ENCODE measurements at places on chromosomes 5 and 9. TPM values are rescaled to one million over a fixed set of nuclear protein-coding genes. Genes with fewer than 3 reads are reported as not detected.

Gene MEIKIN
- total RNA-seq: not detected

- H3K4me3 ChIP-seq: no peak overlapping the region
- H3K27ac ChIP-seq: no peak overlapping the region
- no peaks in the 10 kb centered on the region for H3K27me3 ChIP-seq
Measured at GRCh38 chr9:33177086-33177485, 9.9 kb upstream of the B4GALT1 start.

GRCh38 chr9:129494113-129494789, 126.7 kb downstream of the C9orf50 start:
- peaks cover 59% of the 10 kb centered on the region for H3K4me1 ChIP-seq
- DNase-seq: no peak
- H3K4me3 ChIP-seq: peak overlapping the region; percentile 71
- H3K27ac ChIP-seq: peak overlapping the region; percentile 91
- H3K27me3 ChIP-seq: no peaks in the 10 kb centered on the region
- H3K36me3 ChIP-seq: peaks cover 9% of the 10 kb centered on the region

- H3K4me1 ChIP-seq: no peaks in the 10 kb centered on the region
- H3K27ac ChIP-seq: no peak overlapping the region
- peaks cover 13% of the 10 kb centered on the region for H3K36me3 ChIP-seq
- no peaks in the 10 kb centered on the region for H3K27me3 ChIP-seq
Measured at GRCh38 chr9:5652821-5653220, 23.9 kb downstream of the RIC1 start.

DNA sequence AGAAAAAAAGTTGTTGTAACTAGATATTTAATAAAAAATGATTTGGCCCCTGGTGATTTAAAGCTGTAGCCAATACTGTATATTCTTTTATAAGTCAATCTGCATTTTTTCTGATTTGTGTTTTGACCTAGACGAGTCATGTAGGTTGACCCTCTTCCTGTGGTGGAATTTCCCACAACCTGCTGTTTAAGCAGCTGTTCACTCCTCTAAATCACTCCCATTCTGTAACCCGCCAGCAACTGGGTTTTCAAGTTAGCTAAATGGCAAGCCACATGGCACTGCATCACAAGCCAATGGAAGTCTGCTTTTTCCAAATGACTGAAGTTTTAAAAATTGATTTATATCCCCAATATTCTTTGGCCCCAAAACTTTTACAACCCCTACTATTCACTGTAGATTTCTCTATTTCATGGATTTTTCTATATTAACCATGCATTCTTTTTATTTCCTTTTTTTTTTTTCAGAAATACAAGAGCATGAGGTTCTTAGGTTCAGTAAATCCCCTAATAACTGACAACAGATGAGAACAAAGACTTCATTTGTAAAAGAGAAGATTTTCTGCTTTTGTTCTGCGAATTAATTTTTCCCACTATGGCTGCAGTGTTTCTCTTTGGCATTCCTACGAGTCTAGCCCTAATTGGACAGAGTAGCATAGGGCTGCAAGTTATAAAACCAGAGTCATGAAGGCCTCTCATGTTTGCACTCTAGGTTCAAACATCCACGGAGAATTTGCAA, 184.5 kb upstream of the TLE4 start:
- H3K27ac ChIP-seq: no peak overlapping the region
- no peaks in the 10 kb centered on the region for H3K27me3 ChIP-seq
- no peaks in the 10 kb centered on the region for H3K36me3 ChIP-seq

- no peaks in the 10 kb centered on the region for H3K36me3 ChIP-seq
- no peaks in the 10 kb centered on the region for H3K4me1 ChIP-seq
- DNase-seq: no peak
- no peak overlapping the region for H3K4me3 ChIP-seq
- H3K27ac ChIP-seq: no peak overlapping the region
- no peaks in the 10 kb centered on the region for H3K27me3 ChIP-seq
Measured at GRCh38 chr5:137778772-137779564, 24.8 kb upstream of the HNRNPA0 start.

GRCh38 chr9:131618071-131618479, 72.8 kb downstream of the PRRT1B start:
- no peak for DNase-seq
- no peak overlapping the region for H3K27ac ChIP-seq
- H3K36me3 ChIP-seq: peaks cover 97% of the 10 kb centered on the region
- H3K27me3 ChIP-seq: no peaks in the 10 kb centered on the region
- no peak overlapping the region for H3K4me3 ChIP-seq

- no peak overlapping the region for H3K4me3 ChIP-seq
- no peak overlapping the region for H3K27ac ChIP-seq
- no peaks in the 10 kb centered on the region for H3K4me1 ChIP-seq
Measured at GRCh38 chr5:89584339-89584956, 701.5 kb upstream of the MEF2C start.

GRCh38 chr5:177443144-177443983, 3.2 kb upstream of the PRR7 start:
- H3K27ac ChIP-seq: no peak overlapping the region
- peak; percentile 61 for DNase-seq
- peaks cover 22% of the 10 kb centered on the region for H3K4me1 ChIP-seq
- H3K36me3 ChIP-seq: peaks cover 28% of the 10 kb centered on the region
- H3K27me3 ChIP-seq: peaks cover 8% of the 10 kb centered on the region

GRCh38 chr5:147547730-147548129, 37.9 kb upstream of the DPYSL3 start:
- H3K4me1 ChIP-seq: no peaks in the 10 kb centered on the region
- no peaks in the 10 kb centered on the region for H3K27me3 ChIP-seq
- DNase-seq: no peak
- H3K27ac ChIP-seq: no peak overlapping the region
- no peak overlapping the region for H3K4me3 ChIP-seq
- no peaks in the 10 kb centered on the region for H3K36me3 ChIP-seq

Gene HARS1
- total RNA-seq: 46.9 TPM

DNA sequence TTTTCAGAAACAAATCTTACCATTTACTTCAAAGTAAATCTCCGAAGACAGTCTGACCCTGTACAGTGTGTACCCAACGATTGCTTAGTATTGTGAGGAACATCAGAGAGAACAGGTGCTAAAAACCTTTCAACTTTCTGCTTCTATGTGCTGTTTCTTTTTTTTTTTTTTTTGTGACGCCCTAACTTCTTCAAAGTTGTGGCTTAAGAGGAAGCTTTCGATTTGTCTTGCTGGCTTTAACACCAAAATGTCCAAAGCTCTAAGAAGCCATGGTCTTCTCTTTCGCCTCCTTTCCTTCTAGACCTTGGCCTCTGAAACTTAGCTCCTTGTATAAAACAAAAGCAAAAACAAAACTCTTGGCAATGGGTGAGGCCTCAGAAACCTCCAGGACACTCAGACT, 1.2 kb downstream of the TNFSF8 start:
- peak overlapping the region; percentile 42 for H3K4me3 ChIP-seq

- H3K36me3 ChIP-seq: no peaks in the 10 kb centered on the region
- DNase-seq: no peak
- H3K4me1 ChIP-seq: no peaks in the 10 kb centered on the region
Measured at GRCh38 chr9:109192732-109193361, 25.8 kb upstream of the FRRS1L start.

DNA sequence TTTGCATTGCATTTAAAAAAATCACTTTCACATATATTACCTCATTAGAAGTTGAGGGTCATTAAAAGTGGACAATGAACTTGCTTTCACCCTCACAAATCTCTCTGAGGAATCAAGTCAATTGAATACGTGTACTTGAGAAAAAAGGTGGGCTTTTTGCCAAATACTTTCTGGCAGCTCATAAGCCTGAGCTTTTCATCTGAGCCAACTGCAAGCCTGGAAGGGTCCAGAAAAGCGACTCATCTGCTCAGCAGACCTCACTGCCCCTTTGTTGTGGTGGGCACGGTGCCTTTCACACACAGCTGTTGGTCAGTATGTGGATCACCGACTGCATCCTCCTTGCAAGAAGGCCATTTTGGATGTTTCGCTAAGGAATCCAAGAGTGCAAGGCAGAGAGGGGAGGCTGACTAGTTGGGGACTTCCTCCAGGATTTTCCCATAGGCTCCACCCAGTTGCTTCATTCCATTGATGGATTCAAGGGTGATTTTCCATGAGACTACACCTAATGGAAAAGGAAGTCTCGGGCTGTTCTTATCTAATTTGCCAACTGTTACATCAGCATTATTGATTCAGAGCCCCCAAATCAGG, 564.7 kb downstream of the PDE4D start:
- no peaks in the 10 kb centered on the region for H3K4me1 ChIP-seq
- no peak for DNase-seq
- H3K4me3 ChIP-seq: no peak overlapping the region
- H3K36me3 ChIP-seq: no peaks in the 10 kb centered on the region
- no peaks in the 10 kb centered on the region for H3K27me3 ChIP-seq

- H3K27me3 ChIP-seq: no peaks in the 10 kb centered on the region
- DNase-seq: no peak
- peaks cover 58% of the 10 kb centered on the region for H3K4me1 ChIP-seq
- peak overlapping the region; percentile 61 for H3K27ac ChIP-seq
Measured at GRCh38 chr9:134403292-134403681, 77.0 kb downstream of the RXRA start.

Gene LRRC19
- 0.64 TPM for total RNA-seq

GRCh38 chr9:2418619-2419018, 203.0 kb upstream of the VLDLR start:
- no peak overlapping the region for H3K4me3 ChIP-seq
- H3K27ac ChIP-seq: no peak overlapping the region
- H3K36me3 ChIP-seq: no peaks in the 10 kb centered on the region

DNA sequence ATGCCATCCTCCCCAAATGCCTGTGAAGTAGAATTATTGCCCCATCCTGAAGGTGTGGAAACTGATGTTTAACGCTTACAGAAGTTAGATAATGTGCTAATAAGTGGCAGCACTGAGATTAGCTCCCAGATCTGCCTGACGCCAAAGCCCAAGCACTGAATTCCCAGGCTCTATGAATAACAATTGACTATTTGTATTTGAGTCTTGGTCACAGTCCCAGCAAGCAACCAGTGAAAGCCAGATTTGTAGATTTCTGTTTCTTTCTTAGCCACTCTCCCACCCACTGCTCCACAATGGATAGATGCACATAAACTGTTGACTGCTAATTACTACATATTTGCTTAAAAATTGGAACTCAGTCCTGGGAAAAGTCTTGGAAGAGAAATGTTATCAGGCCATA, 34.4 kb downstream of the FAM240B start:
- no peak overlapping the region for H3K27ac ChIP-seq
- H3K4me3 ChIP-seq: no peak overlapping the region
- H3K4me1 ChIP-seq: no peaks in the 10 kb centered on the region

Gene SIL1
- total RNA-seq: 56.9 TPM

Gene INSL4
- not detected for total RNA-seq

Gene ZFAND5
- total RNA-seq: 204 TPM

DNA sequence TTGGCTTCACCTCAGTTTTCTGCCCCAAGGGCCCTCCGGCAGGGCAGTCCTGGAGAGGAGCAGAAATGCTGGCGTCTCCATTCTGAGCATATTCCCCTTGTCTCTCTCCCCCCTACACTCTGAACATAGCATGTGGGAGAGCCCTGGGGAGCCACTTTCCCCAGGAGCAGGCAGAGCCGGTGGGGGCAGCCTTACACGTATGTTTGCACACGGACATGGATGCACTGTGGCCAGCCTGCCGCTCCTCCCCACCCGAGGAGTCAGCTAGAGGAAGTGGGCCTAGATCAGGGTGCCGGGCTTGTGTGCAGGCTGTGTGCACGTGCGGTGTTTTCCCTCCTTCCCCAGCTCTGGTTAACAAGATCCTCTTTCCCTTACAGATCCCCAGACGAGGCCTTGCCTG, 25.4 kb upstream of the POMT1 start:
- no peak overlapping the region for H3K4me3 ChIP-seq
- H3K27ac ChIP-seq: no peak overlapping the region
- DNase-seq: peak; percentile 37
- no peaks in the 10 kb centered on the region for H3K4me1 ChIP-seq
- H3K27me3 ChIP-seq: no peaks in the 10 kb centered on the region

- no peak overlapping the region for H3K27ac ChIP-seq
- no peaks in the 10 kb centered on the region for H3K27me3 ChIP-seq
- no peaks in the 10 kb centered on the region for H3K4me1 ChIP-seq
- no peak overlapping the region for H3K4me3 ChIP-seq
Measured at GRCh38 chr5:143245929-143246561, 157.4 kb downstream of the NR3C1 start.

GRCh38 chr9:130565792-130566191, 13.6 kb upstream of the FUBP3 start:
- DNase-seq: no peak
- no peaks in the 10 kb centered on the region for H3K36me3 ChIP-seq
- H3K4me3 ChIP-seq: no peak overlapping the region
- H3K27ac ChIP-seq: no peak overlapping the region
- H3K4me1 ChIP-seq: no peaks in the 10 kb centered on the region
- H3K27me3 ChIP-seq: no peaks in the 10 kb centered on the region

DNA sequence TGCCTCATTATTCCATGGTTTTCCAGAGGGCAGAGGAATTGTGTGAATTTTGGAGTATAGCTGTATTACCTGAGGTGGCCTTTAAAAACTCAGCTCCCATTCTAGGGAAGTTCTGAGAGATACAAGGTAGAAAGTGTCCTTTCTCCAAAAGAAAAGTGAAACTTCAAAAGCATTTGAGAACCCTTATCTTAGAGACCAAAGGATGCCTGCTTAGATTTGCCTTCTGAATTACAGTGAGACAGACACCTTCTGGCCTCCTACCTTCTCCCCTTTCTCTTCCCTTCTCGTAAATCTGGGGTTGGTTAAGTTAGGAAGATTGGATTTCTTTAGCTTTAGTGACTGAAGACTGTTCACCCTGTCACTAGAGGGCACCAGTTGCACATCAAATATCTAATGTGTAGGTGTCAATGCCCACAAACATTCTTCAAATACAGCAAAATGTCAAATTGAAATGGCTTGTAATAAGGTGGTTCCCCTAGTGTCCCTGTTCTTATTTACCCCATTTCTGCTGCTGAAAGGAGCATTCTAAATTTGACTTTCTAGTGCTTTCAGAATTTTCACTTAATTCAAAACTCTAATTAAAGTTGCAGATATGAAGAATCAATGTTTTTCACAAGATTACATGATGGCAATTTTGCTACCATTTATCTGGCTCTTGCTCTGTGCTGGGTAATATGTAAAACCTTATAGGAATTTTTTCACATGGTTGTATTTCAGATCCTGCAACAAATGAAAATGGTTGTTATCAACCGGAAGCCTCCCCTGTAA, 46.7 kb downstream of the PRRC1 start:
- H3K27ac ChIP-seq: no peak overlapping the region
- peaks cover 4% of the 10 kb centered on the region for H3K4me1 ChIP-seq
- no peak overlapping the region for H3K4me3 ChIP-seq
- no peaks in the 10 kb centered on the region for H3K36me3 ChIP-seq
- H3K27me3 ChIP-seq: no peaks in the 10 kb centered on the region

GRCh38 chr9:20426019-20426418, 196.3 kb downstream of the MLLT3 start:
- no peaks in the 10 kb centered on the region for H3K36me3 ChIP-seq
- DNase-seq: no peak
- H3K4me1 ChIP-seq: no peaks in the 10 kb centered on the region
- H3K27ac ChIP-seq: no peak overlapping the region

Gene GNA14
- total RNA-seq: 15.7 TPM

DNA sequence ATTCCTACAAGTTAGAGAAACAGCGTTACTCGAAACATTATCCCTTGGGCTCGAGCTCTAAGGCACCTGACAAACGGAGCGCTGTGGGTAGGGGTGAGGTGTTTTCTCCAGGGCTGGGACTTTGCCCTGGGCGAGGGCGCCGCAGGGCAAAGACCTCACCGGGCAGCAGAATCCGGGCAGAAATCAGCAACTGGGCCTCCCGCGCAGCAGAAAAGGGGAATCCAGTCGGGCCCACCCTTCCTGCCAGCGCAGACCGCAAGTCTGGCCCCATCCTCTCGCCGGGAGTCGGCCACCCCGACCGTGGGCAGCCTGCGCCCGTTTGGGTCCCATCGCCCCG, 430 bp upstream of the MSH3 start:
- H3K4me1 ChIP-seq: peaks cover 19% of the 10 kb centered on the region
- no peaks in the 10 kb centered on the region for H3K27me3 ChIP-seq
- H3K36me3 ChIP-seq: peaks cover 23% of the 10 kb centered on the region
- no peak for DNase-seq
- H3K27ac ChIP-seq: no peak overlapping the region
- peak overlapping the region; percentile 83 for H3K4me3 ChIP-seq

Gene EXOC3
- 59.5 TPM for total RNA-seq

All from upper lobe of right lung (tissue), 1 donor.